Right atrium auricular region (tissue), 2 donors: ENCODE measurements at places on chromosomes 1 and 21. TPM values are rescaled to one million over a fixed set of nuclear protein-coding genes. Genes with fewer than 3 reads are reported as not detected.
A peak's percentile ranks its signal among the peaks of the same experiment; 100 is the strongest.

GRCh38 chr1:43388613-43389012, 987 bp downstream of the MED8 start:
- no peak for DNase-seq

DNA sequence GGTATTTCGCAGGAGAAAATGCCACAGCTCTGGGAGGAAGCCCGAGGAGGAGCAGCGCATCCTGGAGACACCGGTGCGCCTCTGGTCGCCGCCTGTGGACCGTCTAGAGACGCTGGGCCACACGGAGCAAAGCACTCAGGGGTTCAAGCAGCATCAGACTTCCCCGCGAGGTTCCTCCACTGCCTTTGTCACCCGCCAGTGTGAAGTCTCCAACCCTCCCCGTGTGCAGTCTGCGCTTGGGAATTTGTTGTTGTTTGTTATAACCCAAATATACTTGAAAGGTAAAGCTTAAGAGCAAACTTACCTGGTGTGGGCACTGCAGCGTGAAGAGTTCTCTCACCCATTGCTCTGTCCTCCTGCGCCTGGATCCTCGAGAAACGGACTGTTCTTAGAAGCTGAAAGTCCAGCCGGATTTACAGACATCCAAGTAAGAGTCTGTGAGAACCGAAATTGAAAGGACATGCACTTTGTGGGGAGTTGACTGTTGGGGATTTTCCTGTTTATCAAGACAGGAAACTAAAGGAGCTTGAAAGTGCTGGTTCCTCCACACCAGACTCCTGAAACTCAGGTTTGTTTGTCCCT, at the start of gene GBP4:
GBP4 (minus strand) TSS at position 452 of the 582 bp plus-strand sequence; CDS start at position 344, 108 bp downstream.
- peak; percentile 62 for DNase-seq

DNA sequence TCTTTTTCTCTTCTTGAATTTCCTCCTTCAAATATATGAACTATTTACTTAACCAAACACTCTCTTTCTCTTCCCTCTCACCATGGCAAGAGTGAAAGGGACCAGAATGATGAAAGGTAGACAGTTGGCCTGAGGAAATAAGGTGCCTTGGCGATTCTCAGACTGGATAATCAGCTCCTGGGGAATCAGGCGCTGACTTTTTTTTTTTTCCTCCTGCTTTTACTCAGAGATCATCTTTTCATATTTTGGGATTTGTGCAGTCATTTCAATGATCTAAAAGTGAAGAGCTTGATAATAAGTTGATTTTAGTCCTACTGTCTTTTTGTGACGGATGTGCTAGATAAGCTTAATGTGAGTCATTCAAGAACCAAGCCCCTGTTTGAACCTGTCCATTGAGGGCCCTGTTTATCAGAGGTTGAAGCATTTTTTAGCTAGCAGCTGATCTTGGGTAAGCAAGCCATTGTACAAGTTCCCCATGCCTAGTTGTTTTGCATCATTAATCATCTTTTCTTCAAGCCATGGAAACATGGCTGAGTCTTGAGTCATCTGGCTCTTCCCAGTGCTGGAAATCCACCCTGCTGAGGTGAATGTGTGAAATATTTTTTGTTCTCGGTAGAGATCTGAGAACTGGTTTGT, 40.8 kb downstream of the ITSN1 start:
- DNase-seq = no peak

Gene ANGPTL1
- total RNA-seq = 29.6 TPM
